ENCODE measurements at places on chromosomes 5 and 9. TPM values are rescaled to one million over a fixed set of nuclear protein-coding genes. Genes with fewer than 3 reads are reported as not detected.
A peak's percentile ranks its signal among the peaks of the same experiment; 100 is the strongest.

GDF9 gene
- 0.21 TPM for polyA plus RNA-seq

FAM169A gene
- 8.9 TPM for polyA plus RNA-seq

YIPF5 gene
- 66.3 TPM for polyA plus RNA-seq

COL5A1 gene
- polyA plus RNA-seq: 4.9 TPM

GRCh38 chr9:5852987-5853386 lies 20.1 kb upstream of the ERMP1 start:
- no peak overlapping the region for H3K4me3 ChIP-seq
- no peak overlapping the region for H3K27ac ChIP-seq
- H3K36me3 ChIP-seq: no peaks in the 10 kb centered on the region

DNA sequence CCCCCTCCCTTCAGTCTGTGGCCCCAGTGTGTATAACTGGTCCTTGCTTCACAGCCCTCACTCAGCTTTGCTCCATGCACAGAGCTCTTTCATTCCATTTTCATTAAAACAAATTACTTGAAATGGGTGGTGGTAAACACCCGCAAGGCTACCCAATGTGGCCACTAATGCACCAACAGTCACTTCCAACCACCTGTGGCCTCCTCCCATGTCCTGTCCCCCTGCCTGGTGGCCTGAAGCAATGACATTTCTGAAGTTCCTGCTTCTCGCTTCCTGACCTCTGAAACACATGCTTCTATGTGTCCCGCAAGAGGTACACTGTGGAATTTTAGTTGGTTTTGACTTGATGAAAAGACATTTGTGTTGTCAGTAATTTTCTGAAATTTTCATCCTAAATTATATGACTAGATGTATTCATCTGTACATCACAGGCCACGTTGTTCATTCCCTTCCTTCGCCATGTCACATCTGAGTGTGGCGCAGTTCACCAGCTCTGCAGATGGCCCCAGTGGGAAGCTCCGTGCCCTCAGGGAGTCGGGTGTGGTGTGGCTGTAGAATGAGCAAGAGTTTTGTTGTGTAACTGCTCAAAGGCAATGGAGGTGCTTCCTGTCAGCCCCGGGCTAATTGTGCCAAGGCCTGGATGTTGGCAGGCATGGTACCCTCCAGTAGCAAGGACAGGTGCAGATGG lies 9.6 kb downstream of the ROPN1L start:
- no peak overlapping the region for H3K27ac ChIP-seq
- no peaks in the 10 kb centered on the region for H3K36me3 ChIP-seq
- peaks cover 31% of the 10 kb centered on the region for H3K4me1 ChIP-seq
- no peaks in the 10 kb centered on the region for H3K27me3 ChIP-seq
- DNase-seq: peak; percentile 23
